Stimulated activated CD8-positive, alpha-beta memory T cell treated with anti-CD3 and anti-CD28 coated beads, Interleukin-4, amount 100 ng/mL, for 1 hour (primary cell): ENCODE measurements at places on chromosomes 3 and 15.

GRCh38 chr3:129413687-129414506 is 14.5 kb downstream of the EFCAB12 start:
- DNase-seq = no peak

GRCh38 chr3:123100193-123100776 is 33.5 kb downstream of the PDIA5 start:
- no peak for DNase-seq

DNA sequence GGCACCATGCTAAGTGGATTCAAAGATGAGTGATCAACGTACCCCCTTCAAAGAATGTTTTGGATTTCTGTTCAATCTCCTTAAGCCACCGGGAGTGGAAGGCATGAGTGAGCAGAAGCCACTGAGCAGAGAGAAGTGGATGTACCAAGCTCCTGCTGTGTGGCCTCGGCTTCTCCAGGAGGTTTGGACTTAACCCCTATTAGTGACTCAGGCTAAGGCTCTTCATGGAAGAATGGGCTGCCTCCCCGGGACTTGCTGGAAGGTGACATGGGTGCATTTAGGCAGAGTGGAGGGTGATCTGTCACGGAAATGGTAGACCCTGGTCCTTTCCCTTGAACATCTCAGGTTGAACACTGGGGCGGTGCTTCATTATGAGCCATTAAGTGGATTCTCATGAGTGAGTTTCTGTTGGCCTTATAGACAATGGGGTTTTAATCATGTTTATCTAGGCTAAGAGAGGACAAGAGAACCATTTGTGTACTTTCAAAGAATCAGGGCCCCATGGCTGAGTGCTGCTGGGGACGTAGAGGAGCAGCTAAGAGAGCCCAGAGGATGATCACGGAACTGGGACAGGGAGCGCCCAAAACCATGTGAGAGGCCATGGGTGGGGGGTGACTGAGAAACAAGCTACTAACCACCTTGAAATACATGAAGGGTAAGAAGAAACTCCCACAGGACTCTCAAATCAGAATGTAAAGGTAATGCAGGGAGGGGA is 62.2 kb downstream of the HES1 start:
- DNase-seq = no peak

DNA sequence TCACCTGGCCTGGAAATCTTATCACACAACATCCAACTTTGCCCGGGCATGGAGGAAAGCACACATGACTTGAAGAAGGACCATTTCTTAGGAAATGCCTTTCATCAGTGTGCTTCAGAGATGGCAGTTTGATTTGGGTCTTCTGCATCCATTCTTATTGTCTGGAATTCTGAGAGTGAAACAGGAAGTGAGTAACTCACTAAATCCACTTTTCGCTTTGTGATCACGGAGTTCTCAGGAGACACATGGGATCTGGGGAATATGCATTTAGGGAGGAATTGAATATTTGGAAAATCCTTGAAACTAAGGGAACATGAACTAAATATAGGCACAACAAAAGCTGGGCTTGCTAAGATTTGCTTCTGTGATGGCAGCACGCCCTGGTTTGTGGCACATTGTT is 212.5 kb upstream of the FEZF2 start:
- no peak for DNase-seq

GRCh38 chr3:44337248-44337785 is 1.2 kb upstream of the TCAIM start:
- no peak for DNase-seq

- DNase-seq = no peak
These were observed 8.7 kb downstream of the SLC27A2 start for GRCh38 chr15:50190723-50191122.

GRCh38 chr15:20106026-20106425 is 435.6 kb downstream of the GOLGA6L6 start:
- DNase-seq = no peak

- no peak for DNase-seq
These were observed 1.4 kb upstream of the ILDR1 start for GRCh38 chr3:122023335-122023910.

- DNase-seq = no peak
These were observed 172.1 kb upstream of the SMAD3 start for GRCh38 chr15:66893294-66893693.

- DNase-seq = no peak
These were observed 88.5 kb downstream of the FBLN2 start for GRCh38 chr3:13637311-13637891.

DNA sequence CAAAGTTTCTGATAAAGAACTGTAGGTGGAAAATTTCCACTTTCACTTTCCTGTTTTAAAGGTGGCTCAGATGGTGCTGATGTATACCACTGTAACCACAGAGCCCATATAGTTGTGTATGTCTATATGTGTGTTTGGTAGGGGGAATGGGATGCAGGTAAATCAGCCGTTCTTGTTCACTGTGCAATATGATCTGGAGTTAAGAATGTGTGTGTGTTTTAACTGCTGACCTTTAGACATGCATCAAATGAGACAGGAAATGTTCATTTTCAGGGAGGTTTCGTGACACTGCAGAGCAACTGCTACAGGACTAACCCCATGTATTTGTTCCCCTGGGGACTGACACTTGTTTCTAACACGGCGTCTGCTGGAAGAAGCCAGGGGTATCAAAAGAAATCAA is 180.5 kb downstream of the TAFA4 start:
- no peak for DNase-seq

DNA sequence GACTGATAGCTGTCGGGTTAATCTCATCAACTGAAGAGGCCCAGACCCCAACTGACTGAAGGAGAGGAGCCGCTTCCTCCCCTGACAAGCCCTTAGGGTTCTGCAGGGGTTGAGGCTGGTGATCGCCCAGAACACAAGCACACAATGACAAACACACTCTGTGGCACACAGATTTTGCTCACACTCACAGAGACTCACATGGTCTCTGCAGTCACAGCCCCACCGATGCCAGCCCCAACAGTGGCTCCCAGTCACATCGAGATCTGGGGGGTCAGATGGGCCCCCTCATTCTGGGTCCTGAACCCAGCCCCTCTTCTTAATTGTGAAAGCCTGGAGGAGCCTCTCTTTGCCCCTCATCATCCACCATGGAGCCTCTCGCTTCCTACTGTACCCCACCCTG is 16.7 kb downstream of the PTH1R start:
- no peak for DNase-seq

GRCh38 chr3:132544130-132544529 is 52.9 kb upstream of the ACKR4 start:
- DNase-seq = no peak

GRCh38 chr3:158659454-158660237 is 12.8 kb downstream of the LXN start:
- peak; percentile 17 for DNase-seq

- DNase-seq = no peak
These were observed 15.2 kb downstream of the PRICKLE2 start for GRCh38 chr3:64209866-64210621.

DNA sequence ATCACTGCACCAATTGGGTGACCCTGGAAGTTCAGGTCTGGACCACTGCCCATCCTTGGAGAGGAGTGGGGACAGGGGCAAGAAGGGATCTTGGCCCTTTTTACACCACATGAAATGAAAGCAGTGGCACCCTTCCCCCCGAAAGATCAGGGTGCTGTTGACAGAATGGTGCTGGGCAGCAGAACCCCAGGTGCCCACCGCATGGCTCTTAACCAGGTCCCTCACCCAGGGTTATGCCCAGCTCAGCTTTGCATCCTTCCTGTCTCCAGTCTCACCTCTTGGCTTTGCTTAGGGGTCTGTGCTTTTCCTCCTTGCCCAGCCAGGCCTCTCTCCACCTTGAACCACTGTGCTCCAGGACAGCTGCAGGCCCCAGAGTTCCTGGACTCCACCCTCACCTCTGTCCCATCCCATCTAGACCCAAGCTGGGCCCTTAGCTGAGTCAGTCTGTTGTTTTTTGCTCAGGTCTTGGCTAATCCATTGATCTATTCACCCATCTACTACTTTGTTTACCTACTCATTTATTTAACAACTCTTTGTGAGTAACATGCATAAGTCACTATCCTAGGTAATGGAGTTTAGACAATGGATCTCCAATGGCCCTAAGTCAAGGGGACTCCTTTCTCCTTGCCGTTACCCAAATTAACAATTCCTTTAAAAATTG is 77.1 kb upstream of the PRR23E start:
- DNase-seq = no peak

GRCh38 chr3:179149406-179149867 is 1.3 kb downstream of the PIK3CA start:
- no peak for DNase-seq

DNA sequence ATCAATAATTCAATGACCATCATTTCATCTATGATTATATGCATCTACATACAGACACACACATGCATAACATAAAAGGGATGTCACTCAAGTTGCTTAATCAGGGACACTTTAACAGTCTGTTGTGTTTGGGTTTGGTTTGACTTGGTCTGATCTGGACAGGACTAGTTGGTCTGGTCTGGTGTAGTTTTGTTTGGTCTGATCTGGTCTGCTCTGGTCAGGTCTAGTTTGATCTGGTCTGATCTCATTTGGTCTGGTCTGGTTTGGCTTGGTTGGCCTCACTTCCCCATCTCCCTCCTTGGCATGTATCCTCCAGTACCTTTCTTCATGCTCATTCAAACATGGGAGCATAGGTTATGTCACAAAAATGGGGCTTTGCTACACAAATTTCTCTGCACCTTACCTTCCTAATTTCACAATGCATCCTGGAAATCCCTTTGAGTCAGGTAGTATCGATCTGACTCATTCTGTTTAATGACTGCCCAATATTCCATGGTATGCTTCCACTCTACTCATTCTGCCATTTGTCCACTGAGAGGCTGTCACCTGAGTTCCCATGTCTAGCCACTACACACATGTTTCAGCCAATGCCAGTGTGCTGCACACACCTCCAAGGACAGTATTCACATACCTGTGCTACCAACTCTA is 73.0 kb upstream of the TPM1 start:
- DNase-seq = no peak

- DNase-seq = no peak
These were observed 50.6 kb upstream of the AZI2 start for GRCh38 chr3:28399206-28399605.

GRCh38 chr15:33971811-33972210 is 3.5 kb downstream of the CHRM5 start:
- DNase-seq = no peak

- no peak for DNase-seq
These were observed 24.1 kb upstream of the AKAP13 start for GRCh38 chr15:85356276-85356675.

- no peak for DNase-seq
These were observed 303.3 kb downstream of the ARRDC4 start for GRCh38 chr15:98263787-98264186.

- no peak for DNase-seq
These were observed 79.2 kb upstream of the ABHD17C start for GRCh38 chr15:80615783-80616391.

DNA sequence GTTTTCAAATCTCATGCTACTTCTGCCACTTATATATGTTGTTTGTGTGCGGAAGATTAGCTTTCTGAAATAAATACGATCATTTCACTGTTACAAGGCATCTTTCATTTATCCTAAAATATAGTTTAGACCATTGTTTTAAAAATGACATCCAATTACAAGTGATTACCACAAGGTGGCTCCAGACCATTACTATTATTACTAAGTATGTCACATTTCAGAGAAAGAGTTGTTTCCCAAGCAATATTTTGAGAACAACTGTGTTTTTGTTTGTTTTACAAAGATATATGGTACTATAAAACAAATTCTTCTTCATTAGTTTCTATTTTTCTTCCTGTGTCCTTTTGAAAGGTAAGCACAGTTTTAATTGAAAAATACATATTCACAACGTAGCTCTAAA is 136.0 kb upstream of the RAP2B start:
- no peak for DNase-seq

GRCh38 chr15:94258246-94258645 is 26.9 kb downstream of the MCTP2 start:
- no peak for DNase-seq

DNA sequence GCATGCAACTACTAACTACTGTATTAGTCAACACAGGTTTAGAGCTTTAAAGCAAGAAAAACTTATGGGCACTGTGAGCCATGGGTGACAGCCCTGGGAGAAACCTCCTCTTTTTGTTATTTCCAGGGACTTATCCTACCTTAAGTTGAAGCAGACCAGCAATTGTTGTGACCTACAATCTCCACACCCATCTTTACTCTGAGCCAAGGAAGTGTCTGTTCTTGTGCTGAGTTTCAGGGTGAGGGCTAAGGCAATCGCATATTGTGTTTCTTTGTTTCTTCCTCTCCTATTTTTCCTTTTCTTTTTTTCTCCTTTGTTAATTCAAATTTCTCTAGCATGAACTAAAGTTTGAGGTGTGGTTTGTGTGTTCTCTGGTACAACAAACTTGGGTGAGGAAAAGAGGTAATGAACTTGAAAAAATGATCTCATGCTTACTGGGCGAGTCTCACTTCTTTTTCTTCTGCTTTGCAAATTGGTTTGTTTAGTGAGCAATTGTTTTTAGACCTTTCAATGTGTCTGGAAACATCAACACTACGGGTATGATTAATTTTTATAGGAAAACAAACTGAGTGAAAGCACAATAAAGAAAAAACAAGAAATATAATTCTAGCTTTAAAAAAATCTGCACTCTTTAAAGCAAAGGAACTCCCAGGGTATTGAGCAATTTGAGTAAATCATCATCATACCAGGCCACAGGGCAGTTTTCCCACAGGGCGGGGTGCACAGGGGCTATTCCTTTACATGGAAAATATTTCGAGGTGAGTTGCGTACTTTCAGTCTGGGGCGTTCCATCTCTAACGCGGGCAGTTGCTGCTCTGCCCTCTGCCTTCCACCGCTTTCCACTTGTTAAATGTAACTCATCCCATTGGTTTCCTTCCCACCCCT is 2.7 kb downstream of the UPK1B start:
- DNase-seq = no peak

DNA sequence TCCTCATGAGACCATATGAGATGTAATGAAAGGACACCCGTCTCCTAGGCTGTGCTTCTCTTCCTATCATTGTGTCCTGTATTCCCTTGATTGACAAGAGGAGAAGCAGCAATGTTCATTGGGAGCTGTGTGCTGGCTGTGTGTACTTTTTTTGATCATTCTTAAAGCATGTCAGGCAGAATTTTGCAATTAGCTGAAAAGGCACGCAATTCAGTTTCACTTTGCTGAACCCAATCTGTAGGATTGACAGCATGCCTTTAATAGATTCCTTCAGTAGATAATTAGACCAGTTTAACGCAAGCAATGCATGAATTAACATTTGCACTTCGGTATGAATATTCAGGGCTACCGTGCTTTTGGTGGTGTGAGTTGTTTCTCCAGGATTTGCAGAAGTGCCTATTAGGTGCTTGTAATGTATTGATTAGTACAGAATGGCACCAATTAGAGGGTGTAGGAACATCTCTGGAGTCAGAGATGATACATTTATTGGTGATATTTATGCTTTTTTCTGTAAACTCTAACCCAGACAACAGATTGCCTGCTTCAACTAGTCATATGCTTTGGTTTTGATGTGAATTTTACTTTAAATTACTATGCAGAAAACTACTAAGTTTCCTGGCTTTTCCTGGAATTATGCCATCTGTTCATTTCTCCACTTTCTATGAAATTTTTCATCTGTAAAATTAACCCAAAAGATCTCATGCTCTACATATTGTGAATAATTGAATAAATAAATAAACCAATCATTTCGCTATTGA is 114.3 kb downstream of the NSUN3 start:
- DNase-seq = no peak

GRCh38 chr3:195425849-195426248 is 17.0 kb downstream of the ACAP2 start:
- DNase-seq = no peak
